ENCODE measurements at places on chromosomes 4 and X.

DNA sequence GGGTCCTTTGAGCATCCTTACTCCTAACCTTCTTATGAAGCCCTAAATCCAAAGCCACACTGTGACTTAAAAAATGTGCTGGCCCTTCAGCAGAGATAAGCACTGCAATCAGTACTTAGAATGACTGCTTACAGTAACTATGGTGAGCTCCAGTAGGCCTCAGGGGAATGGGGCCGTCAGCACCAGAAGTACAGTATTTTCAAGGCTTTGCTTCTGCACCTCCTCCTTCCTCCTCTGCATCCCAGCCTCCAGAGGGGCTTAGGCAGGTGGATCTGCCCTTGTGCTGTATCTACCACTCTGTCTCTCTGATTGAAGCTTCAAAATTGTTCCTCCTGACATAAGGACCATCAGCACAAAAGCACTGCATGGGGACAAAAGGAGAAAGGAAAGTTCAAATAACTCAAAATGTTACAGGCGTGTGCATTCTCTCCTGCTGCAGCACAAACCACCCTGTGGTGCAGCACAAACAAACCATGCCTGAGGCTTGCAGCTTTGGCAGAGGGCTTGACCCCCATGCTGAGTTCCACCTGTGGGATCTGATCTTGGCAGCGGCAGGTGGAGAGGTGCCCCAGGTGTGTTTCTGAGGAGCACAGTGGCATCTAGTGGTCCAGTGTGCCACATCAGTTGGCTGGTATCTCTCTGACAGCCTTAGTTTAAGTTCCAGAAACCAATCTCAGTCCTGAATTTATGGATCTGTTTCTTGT is 164.7 kb downstream of the SOWAHB start:
- no peak for DNase-seq

- DNase-seq, result no peak
These were observed 105.9 kb downstream of the SH3RF1 start for GRCh38 chr4:169164669-169165415.

GRCh38 chr4:113637363-113637762 is 124.2 kb downstream of the CAMK2D start:
- DNase-seq, result no peak

DNA sequence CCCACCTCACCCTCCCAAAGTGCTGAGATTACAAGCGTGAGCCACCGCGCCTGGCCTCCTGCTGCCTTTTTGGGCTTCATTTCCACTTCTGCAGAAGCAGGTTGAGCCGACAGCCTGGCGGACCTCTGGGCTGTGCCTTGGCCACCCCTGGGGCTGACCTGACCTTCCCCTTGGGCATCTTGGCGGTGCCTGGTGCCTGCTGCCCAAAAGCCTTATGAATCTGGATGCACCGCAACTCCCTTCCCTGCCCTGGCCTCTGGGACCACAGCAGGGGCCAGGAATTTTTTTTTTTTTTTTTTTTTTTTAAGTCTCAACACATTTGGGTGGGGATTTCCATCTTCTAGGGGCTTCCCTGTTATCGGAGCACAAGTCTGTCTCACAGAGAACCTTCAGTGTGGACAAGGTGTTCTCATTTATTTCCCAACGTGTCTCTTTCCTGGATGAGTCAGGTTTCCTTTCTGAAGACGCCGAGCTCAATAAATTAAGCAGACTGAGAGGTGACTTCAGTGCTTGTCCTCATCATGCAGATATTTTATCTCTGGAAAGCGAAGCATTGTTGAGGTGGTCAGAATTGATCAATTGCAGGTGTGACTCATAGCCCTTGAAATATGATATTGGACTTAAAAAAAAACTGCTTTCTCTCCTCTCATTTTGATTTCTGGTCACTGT is 79.7 kb downstream of the SHROOM2 start:
- no peak for DNase-seq

- no peak for DNase-seq
These were observed 204.3 kb downstream of the TRAM1L1 start for GRCh38 chr4:116881077-116881476.

GRCh38 chrX:79367907-79368306 is 773 bp upstream of the ITM2A start:
- DNase-seq, result no peak

DNA sequence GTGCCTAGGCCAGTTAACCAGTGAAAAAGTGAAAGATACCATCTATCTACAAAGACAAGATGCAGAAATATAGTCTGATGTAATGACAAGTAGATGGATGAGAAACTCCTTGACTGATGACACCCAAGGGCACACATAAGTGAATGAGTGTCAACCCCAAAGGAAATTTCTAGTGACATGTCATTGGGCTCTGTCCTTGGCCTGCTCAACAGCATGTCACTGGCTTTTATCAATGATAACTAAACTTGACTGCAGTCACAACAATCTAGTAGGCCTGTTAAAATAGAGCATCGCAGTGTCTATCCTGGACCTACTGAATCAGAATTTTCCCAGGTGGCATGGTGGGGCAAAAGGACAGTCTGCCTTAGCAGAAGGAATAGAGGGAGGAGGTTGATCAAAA is 155.8 kb downstream of the TSPAN5 start:
- DNase-seq, result no peak

DNA sequence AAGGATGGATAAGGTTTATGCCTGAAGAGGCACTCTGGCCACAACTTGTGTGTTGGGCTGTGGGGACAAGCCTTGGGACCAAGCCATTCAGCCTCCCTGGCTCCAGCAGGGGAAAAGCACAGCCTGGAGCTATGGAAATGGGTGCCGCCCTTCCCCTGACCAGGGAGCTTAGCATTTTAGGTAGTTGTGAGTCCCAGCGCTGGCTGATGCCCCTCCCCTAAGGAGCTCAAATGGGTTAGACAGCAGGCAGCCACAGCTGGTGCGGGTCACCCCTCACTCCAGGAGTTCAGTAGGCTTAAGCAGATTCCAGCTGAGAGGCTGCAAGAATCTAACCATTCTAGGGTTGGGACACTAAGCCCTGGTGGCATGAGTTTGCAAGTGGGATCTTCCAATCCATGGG is 172.9 kb downstream of the KCNIP4 start:
- no peak for DNase-seq

- DNase-seq, result no peak
These were observed 37.8 kb downstream of the TET2 start for GRCh38 chr4:105184316-105184980.

GRCh38 chrX:101377547-101377946 is 8.4 kb downstream of the BTK start:
- DNase-seq, result no peak

DNA sequence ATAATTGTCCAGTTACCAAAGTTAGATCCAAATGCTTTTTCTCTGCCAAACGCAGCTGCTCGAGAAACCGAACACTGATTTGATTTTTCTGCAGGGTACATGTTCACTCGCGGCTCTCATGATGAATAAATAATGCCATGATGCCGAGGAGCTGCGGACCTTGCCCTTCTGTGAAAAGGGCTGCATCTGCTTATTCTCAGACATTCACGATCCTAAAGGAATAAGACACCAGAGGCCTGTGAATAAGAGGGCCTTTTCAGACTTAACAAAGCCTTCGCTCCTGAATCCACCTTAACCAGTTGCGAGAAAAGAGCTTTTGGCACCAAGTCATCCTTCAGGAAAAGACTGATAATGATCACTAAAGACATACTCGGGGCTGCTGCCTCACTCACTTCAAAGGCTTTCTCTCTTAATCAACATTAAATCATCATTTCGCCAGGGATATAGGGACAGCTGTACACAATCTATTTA is 147.5 kb downstream of the FBXO8 start:
- no peak for DNase-seq

GRCh38 chrX:46321676-46322075 is 223.5 kb downstream of the ZNF674 start:
- no peak for DNase-seq

- no peak for DNase-seq
These were observed 544.0 kb upstream of the AMOT start for GRCh38 chrX:113384628-113385027.

DNA sequence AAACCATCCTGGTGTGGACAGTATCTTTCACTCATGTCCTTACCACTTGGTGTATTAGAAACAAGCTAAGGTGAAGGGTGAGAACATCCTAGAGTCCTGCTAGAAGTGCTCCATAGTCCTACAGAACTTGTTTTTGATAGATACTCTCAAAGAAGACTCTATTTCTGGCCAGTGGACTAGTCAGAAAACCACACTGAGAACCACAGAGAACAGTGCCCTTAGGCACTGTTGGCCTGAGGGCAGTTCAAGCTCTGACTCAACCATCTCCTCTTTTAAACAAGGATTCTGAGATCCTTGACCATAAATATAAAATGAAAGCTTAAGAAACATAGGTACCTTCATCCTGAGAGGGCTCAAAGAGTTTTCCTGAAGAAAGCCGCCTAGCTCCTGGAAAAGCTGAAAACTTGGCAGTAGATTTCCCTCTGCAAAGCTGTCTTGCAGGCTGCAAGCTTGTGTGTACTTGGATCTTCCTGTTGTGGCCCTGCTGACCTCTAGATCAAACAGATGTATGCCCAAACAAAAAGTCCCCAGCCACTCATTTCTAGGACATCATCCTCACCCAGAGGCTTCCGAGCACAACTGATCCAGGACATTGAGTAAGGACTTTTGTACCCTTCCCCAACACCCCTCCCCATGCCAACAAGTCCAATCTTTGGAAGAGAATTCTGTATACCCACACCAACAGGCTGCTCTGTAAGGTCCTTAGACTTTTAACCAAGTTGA is 111.6 kb upstream of the CXCL13 start:
- DNase-seq, result no peak

DNA sequence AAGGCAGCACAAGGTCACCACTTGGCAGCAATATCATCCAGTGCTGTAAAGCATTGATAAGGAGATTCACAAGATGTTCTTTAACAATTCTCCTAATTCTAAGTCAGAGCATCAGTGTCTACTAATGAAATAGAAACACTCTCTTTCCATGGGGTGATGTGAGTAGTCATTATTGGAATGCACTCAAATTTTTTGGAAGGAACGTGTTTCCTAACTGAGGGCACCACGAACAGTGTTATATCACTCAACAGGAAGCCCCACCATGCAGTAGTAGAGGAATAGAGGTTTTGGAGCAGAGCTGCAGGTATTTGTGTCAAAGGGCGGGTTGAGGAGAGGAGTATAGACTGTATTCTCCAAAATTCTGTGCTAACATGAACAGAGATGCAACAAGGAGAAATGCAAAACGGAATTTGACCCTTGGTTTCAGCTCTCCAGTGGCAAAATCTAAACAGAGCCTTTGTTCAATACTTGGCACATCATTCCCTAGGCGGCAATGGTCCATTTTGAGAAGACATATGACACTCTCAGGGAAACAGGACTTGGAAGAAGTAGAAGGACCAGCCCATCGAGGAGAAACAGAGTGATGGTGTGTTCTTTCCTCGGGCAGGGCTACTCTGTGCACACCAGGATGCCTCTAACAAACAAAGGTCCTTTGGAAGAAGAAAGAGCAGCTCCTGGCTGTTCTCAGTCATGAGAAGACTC is 98.9 kb downstream of the CPEB2 start:
- DNase-seq, result no peak

DNA sequence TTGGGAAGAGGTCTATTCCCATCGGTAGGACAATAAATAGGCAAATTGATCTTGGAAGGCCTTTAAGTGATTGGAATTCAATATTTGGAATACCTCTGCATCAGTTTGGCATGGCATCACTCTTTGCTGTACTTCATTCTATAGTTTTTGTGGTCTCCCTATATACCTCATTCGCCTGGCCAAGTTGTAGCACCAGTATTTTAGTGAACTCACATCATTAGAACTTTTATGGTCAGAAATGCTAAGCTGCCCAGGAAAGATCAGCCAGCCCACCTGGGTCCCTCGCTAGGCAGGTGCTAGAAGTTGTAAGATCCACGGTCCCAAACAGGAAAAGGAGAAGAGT is 40.3 kb downstream of the ZCCHC13 start:
- no peak for DNase-seq

- DNase-seq, result no peak
These were observed 34.1 kb downstream of the SETD7 start for GRCh38 chr4:139521754-139522401.

DNA sequence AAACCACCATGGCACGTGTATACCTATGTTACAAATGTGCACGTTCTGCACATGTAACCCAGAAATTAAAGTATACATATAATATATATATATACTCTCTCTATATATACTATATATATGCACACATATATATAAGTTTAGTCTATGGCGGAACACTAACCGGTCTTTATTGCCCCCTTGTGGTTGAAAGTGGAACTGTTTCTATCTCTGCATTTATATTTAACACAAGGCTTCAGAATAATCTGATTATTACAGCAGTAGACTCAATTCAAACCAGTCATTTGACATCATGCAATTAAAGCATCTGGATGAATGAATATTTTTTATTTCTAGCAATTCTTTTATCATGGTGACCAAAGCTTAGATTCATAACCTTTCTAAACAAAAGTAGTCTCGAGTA is 14.6 kb downstream of the RAB9B start:
- DNase-seq, result peak; percentile 9

- DNase-seq, result no peak
These were observed 70.9 kb downstream of the EPHA5 start for GRCh38 chr4:65599340-65599739.

DNA sequence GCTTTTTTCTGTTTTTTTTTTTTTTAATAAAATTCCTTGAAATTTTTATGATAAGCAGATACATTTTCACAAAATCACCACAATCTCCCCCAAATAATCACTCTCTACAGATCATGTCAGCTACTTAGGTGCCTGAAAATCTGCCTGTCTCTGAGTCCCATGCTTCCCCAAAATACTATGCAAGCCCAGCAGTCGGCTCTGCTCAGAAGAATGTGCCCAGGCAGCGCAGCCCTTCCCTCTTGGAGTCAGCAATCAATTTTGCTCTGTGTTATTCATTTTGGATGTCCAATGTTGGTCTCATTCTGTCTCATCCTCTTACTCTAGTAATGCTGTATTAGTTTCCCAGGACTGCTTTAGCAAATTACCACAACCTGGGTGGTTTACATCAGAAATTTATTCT is 24.9 kb upstream of the C1QTNF7 start:
- peak; percentile 9 for DNase-seq

DNA sequence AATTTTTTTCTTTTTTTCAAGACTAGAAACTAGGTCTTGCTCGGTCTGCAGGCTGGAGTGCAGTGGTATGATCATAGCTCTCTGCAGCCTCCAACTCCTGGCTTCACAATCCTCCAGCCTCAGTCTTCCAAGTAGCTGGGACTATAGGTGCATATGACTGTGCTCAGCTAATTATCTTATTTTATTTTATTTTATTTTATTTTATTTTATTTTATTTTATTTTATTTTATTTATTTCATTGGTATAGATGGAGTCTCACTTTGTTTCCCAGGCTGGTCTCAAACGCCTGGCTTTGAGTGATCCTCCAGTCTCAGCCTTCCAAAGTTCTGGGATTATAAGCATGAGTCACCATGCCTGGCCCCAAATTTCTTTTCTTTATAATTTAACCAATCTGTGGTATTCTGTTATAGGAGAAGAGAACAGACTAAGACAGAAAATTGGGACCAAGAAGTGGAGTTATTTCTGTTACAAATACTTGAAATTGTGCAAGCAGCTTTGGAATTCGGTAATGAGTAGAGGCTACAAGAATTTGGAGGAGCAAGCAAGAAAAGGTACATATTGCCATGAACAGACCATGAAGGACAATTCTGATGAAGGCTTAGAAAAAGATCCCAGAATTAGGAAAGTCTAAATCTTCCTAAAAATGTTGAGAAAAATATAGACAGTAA is 4.0 kb upstream of the PRDM5 start:
- DNase-seq, result no peak

All from AML-193 (cell line).